ENCODE measurements at places on chromosomes 7 and 10. TPM values are rescaled to one million over a fixed set of nuclear protein-coding genes. Genes with fewer than 3 reads are reported as not detected.

The ADAM8 gene
- total RNA-seq, result 2.0 TPM

DNA sequence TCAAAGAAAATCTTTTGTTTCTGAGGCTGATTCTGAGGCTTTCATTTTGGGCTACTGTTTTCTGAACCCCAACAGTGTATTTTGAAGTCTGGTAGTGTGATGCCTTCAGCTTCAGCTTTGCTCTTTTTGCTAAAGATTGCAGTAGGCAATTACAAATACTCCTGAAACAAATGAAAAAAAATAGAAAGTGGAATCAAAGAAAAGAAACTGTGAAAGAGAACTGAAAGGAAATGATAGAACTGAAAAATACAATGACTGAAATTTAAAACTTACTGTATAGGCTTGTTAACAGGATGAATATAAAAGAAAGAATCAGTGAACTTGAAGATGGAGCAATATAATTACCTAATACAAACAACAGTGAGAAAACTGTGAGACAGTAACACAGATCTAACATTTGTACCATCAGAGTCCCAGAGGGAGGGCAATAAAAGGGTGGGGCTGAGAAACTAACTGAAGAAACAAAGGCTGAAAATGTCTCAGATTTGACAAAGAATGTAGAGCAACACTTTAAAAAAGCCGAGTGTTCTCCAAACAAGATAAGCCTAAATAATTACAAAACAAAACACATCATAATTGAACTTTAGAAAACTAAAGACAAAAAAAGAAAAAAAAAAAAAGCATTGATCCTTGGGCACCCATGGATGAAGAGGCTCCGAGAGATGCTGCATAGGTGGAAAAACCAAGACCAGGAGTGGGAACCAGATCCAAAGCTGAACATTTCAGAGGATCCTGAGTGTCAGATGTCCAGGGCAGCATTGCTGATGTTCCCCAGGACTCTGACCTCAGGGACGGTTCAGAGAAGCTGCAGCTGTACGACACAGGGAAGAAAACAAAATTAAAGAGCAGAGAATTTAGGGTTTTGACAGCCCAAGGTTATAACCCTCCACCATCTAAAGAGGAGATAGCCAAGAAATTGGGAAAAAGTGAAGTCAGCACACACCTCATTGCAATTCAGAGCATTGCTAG lies 223.2 kb upstream of the IGFBP3 start:
- DNase-seq, result no peak

The EBF3 gene
- 7.9 TPM for total RNA-seq

- no peak for DNase-seq
Observed at GRCh38 chr10:72186258-72186981, 29.4 kb upstream of the ANAPC16 start.

DNA sequence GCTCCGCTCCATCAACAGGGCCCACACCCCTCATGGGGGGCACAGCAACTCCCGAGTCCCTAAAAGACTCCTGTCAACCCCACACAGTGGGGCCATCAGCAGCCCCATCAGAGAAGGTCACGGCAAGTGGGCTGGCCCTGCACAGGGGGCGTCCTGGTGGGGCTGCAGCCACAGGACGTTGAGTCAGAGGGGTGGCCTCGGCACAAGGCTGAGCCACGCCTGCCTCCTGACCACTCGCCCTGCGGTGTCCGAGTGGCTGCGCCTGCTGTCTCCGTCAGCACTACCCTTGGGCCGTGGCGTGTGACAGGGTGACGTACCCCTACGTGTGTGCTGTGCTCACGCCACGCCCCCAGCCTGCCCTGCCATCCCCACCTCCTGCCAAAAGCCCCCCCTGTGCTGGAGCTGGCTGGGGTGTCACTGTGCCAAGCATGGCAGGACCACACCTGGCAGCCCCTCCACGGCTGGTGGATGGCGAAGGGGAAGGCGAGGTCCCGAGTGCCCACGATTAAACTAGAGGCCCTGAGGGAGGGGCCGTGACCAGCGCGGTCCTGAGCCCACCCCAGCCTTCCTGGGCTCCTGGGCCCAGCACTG lies 26.0 kb upstream of the NKX6-2 start:
- DNase-seq, result no peak

DNA sequence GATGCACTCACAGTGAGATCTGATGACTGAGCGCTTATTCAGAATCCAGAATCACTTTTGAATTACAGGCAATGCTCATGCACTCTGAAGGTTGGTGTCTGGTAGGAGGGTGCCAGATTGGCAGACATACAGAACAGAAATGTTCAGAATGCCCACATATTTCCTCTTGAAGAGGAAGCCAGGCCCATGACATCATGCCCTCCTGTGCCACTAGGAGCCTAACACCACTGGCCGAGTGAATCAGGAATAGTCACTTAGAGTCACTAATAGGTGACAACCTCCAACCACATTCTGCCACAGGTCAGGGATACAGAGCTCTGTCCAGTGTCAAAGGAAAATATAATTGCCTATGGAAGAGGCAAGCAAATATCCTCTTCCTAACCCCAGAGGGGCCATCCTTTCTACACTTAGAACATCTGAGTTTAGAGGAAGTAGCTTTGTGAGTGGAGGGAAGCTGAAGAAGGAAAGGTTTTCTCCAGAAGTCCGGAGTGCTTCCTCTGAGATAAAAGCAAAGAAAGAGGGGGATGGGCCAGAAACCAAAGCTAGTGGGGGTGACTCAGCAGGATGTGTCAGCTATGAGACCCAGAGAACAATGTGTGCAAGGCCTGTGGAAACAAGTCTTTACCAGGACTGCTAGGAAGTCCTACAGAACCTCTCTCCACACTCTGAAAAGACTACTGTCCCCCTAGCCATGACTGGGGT lies 838.8 kb downstream of the GRID1 start:
- DNase-seq, result no peak

The C10orf67 gene
- total RNA-seq, result 0.51 TPM

GRCh38 chr7:33764752-33765451 lies 140.4 kb upstream of the BMPER start:
- no peak for DNase-seq

DNA sequence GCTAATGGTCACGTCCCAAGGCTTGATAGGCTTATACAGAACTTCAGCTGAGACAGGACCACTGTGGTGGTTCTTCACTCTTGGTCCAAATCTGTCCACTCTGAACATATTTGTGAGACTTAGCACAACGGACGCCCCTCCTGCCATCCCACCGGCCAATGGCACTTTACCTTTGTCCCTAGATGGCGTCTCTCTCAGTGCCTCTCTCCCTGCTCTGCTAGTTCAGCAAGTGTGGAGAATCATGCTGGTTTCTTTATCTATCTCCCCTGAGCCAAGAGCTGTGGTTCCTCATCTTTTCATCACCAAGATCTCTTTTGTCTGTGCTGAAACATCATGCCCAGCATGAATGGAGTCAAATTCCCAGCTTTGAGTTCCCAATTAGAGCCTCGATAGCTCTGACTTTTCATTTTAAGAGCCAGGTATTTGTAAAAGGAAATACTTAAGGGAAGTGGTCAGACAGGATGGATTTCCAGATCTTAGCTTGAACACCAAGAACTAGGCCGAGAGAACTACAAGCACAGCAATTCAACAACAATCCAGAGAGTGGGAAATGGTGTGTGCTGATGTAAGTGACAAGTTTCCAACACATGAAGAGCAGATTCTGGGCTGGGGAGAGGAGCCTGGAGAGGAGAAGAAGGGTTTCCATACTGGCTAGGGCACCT lies 69.5 kb downstream of the ZNF800 start:
- no peak for DNase-seq

DNA sequence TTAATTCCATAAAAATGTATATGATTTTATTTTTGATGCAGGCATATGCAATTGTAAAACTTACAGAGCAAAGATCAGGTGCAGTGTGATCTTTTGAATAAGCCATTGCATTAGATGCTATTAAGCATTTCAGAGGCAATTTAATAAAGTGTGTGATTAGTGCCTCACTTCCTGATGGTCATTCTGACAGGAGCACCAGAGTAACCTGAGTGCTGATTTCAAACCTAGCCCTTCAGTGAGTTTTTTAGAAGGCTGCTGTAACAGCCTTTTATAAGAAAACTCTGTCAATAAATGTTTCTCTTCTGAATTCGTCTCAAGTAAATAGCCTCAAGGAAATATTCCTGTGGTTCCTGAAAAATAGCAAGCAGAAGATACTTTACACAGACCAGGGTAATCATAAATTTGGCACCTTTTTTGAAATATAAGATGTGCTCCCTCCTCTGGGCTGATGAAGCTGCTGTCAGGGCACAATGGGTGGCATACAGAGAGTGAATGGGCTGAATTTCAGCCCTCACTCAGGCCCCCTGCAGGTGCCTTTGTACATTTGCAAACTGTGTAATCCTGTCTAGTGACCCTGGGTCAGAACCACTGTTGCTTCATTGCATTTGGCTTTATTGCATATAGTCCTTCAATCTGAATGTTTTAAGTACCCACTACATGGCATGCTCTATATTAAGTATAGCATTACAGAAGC lies 193.7 kb upstream of the CSTF2T start:
- no peak for DNase-seq

The FAM25A gene
- not detected for total RNA-seq

- no peak for DNase-seq
Observed at GRCh38 chr10:88389456-88389855, 193.7 kb downstream of the RNLS start.

GRCh38 chr7:80770675-80771081 lies 132.2 kb downstream of the CD36 start:
- DNase-seq, result no peak

DNA sequence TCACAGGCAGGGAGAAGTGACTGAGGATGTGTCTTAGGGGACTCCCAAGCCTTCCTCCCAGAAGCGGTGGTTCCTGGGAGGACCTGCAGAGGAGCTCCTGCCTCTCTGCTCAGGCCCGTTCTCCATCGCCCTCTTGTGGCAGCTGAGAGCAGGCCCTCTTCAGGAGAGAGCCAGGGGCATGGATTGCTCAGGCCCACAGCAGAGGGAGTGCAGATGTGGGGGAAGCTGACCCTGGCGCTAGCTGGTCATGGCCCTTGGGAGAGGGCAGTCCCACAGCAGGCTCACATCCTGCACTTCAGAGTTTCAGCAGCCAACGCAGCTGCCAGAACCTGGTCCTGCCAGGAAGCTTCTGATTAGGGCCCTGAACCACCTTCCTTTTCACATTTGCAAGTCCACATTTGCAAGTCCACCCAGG lies 94.8 kb upstream of the TARP start:
- peak; percentile 80 for DNase-seq

The SPDYE2 gene
- not detected for total RNA-seq

DNA sequence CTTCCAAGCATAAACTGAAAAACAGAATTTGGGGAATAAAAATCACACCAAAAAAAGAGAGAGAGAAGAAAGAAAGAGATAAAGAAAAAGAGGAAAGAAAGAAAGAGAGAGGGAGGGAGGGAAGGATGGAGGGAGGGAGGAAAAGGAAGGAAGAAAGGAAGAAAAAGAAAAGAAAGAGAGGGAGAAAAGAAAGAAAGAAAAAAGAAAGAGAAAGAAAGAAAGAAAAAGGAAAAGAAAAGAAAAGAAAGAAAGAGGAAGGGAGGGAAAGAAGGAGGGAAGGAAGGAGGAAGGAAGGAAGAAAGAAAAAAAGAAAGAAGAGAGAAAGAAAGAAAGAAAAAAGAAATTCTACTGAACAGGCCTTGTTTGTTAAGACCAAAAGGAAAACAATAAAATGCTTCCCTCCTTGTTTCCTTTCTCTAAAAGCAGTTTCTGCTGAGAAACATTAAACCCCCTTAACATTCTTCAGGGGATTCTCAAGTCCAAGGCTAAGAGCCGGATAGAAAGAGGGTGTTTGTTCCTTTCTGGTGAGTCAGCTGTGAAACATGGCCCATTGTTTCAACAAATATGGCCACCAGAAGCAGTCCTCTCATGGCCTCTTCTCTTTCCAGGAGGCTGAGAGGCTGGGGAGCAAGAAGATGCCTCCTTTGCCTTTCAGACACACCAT lies 46.9 kb upstream of the GPAM start:
- no peak for DNase-seq

- DNase-seq, result no peak
Observed at GRCh38 chr10:26335574-26336093, 102.5 kb upstream of the APBB1IP start.

DNA sequence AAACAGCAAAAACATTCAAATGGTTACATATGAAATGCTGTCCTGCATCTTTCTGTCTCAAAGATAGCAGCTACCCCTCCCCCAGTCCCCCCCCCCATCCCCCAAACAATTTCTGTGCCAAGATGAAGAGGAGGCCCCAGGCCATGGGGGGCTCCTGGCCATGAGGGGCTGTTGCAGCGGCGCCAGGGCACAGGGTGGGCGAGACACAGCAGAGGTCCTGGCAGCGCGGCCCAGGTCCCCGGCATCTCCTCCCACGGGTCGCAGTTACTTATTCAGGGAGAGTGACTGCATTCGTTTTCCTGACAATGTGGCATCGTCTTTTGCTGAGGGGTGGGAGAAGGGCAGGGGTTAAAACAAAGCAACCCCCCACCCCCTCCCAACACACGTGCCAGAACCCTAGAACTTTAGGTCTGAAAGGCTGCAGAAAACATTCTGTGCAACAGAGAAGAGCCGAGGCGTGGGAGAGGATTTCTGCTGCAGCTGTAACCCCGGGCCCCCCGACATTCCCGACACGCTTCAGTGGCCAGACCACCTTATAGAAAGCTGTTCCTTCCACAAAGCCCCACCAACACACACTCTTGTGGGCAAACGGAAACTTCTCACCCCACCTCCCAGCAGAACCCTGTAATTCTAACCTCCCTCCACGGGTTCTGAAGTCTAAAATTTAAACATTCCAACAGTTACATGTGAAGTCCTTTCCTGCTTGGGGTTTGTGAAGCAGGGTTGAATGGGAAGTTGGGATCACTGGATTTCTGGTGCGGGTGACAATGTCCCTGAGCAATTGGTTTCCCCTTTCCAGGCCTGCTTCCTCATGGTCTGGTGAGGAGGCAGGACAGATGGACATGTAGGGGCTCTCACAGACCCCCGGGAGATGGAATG lies 11.7 kb downstream of the PDAP1 start:
- DNase-seq, result no peak

DNA sequence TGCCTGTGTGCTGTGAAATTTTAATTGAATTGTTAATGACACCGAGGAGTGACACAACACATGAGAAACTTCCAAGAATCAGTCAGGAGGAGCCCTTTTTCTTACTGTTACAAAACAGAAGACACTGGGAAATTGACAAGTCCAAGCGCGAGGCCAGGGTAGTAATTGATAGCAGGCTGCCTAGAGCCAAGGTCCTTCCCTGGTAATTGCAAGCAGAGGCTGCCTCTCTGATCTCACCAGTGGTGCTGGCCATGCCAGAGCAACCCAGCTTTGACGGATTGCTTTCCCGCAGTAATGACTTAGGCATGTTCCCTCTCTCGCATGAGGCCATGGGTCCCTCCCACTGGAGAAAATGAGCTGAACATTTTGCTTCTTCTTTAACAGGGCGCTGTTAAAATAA lies 111.5 kb downstream of the LRMDA start:
- no peak for DNase-seq

Data from Right ventricle myocardium inferior (tissue), 1 donor.